ENCODE measurements at places on chromosomes 12 and 14.

GRCh38 chr12:32334371-32334777 lies 65.0 kb upstream of the FGD4 start:
- no peak for DNase-seq

GRCh38 chr12:40502322-40502721 lies 189.9 kb upstream of the CNTN1 start:
- no peak for DNase-seq

DNA sequence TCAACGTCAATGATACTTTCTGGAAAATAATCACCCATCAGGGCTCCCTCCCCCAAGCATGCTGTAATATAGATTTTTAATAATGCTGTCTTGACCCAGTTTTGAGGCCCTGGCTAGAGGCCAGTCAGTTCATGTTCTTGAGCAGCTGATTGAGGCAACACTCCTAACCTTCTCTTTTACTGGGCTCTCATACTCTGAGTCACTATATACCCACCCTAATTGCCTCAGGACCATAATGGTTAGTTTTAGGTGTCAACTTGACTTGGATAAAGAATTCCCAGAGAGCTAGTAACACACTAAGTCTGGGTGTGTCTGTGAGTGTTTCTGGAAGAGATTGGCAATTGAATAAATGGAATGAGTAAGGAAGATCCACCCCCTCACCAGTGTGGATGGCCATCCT lies 527.0 kb upstream of the ATP2B1 start:
- no peak for DNase-seq

- DNase-seq, result no peak
Observed at GRCh38 chr12:132530447-132530846, 40.5 kb downstream of the FBRSL1 start.

DNA sequence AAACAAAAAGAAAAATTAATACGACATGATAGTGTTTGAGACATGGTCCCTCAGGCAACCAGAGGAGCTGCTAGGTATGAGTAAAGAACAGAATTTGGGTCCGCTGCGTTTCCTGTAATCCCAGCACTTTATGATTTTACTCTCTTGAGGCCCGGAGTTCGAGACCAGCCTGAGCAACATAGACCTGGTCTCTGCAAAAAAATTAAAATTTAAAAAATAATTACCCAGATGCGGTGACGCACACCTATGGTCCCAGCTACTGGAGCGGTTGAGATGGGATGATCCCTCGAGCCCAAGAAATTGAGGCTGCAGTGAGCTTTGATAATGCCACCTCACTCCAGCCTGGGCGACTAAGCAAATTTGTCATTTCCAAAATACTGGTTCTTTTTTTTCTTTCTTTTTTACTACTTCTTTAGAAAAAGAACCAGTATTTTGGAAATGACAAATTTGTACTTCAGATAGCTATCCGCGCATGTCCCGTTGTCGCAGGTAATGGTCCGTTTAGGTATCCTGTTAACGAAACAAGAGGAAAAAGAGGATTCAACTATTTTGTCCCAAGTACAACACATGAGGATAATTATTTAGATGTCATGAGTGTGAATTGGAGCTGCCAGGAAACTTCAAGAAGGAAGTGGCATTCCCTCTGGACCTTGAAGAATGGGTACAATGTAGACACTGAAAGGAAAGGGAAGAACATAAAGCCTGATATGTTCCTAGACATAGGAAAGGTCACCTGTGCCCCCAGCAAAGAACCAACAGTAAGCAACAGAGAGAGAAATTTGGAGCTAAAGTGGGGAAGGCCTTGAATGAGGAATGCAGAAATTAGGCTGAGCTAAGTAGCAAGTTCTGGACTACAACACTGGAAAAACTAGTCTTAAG lies 1.2 kb upstream of the HECTD1 start:
- no peak for DNase-seq

All from fibroblast of skin of left quadriceps (primary cell).